Bone marrow (tissue), 2 donors: ENCODE measurements at places on chromosomes 3 and 15.

DNA sequence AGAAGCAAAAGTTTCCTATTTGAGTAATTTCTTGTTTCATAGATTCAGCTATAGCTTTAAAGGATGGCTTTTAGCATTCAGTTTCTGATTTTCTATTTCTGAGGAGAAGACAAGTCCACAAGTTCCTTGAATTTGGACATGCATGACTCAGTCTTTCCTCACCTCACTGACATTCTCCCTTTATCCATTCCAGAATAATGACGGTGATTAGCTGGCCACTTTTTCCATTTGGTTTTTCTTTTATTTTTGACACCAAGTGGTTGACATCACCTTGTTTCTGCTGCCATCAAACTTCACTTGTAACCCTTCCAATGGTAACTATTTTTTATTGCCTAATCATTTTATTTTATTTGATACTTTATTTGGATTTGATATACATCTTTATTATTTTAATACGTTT lies 404.4 kb upstream of the KCNMB2 start:
- DNase-seq = no peak

DNA sequence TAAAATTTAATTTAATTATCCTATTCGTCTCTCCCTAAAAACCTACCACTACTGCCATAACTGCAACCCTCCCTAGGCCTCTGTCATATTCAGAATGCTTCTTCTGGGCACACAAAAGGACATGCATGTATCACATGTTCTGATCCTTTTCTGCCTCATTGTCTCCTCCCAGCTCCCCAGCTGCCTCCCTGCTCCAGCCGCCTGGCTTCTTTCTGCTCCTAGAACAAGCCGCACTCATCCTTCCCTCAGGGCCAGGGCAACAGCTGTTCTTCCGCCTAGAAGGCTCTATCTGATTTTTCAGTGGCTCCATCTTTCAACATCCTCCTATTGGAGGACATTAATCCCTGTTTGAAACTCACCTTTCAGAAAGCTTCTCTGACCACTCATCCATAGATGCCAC lies 38.6 kb downstream of the TMED3 start:
- no peak for DNase-seq

DNA sequence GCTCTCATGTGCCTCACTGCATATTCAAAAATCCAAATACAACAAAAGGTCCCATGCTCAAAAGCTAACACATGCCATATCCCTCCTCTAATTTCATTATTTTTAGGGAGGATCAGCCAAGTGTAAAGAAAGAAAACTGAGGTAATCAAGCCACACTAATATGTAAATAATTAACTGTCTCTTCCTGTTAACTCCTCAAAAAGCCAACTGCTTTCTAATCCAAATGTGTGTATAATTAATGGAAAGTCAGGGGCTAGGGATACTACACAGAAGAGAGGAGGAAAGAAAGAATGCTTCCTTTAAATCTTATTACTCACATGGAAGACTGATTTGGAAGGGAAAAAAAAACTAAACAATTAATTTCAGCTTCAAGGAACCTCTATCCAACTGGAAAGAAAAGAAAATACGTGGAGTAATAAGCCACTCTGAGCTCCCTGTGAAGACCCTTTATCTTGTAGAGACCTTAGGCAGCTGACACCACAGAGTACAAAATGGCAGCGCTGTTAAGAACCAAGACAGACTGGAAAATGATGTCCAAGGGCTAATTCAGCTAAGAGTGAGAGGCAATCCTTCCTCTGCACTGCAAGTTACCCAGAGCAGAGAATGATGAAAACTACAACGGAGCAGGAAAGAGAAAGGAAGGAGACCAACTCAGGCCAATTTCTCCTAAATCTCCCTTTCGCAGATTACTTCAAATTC lies 56.8 kb downstream of the ZNF148 start:
- DNase-seq = no peak

- DNase-seq = no peak
These were observed 234.1 kb downstream of the GREM1 start for GRCh38 chr15:32951736-32952464.

DNA sequence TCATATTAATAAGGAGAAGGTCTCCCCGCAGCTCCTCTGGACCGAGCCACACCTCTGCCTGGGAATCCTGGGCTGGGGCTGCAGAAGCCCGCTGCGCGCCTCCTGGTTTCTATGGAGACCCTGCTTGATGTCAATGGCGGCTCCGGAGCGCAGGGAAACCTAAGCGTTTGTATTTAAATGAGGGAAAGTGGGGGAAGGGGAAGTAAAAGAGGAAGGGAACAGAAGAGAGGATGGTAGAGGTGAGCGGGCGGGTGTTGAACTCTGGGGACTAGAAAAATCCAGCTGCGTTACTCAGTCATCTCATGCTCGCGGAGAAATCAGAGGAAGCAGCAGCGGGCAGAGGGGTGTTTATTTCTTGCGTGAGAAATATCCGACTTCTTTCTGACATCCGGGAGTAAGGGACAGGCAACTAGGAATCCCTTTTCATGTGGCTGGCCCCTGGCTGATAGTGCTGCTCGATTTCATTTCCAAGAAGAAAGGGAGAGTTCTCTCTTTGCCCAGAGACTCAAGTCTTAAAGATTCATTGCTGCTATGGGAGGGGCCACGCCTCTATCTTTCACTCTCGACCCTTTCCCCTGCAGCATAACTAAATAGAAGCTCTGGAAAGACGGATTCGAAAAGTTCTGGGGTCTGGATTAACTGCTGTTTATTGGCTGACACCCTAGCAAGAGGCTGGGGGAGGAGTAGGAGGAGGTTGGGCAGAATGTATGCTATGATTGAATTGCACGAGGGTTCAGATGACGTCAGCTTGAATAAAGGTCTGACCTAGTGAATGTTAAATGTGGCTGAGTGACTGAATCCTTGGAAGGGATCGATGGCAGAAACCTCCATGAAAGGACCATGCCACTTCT lies 110.5 kb upstream of the GAP43 start:
- no peak for DNase-seq
